ENCODE measurements at places on chromosomes 12 and 14.

DNA sequence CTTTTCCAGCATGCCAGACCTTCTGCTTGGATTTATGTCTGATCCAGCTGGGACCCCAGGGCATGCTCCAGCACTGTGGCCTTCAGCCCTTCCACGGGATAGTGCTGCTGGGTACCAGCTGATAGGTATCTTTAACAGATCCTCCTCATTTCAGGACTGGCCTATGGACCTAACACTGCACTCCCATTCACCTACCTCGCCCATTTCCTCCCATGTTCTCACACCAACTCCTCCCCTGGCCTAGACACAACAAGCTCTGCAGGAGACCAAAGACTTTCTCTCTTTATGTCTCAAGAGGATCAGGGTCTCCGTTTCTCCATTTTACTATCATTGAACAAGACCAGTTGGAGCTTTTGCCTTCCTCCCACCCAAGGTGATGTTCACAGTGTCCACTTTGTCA, 140.0 kb upstream of the TMCC3 start:
- DNase-seq, result no peak

DNA sequence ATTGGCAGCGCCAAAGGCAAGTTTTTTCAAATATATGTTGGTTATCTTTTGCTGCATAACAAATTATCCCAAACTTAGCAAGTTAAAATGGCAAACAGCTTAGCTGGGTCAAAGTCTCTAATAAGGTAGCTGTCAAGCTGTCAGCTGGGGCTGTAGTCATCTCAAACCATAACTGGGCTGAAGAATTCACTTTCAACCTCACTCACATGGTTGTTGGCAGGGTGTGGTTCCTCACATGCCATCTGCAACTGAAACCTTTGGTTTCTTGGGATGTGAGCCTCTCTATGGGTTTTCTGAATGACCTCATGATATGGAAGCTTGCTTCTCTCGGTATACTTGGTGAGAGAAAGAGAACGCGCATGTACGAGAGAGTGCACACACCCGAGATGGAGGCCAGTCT, 125.4 kb downstream of the LRIG3 start:
- DNase-seq, result no peak

- peak; percentile 39 for DNase-seq
These were observed 345.0 kb downstream of the LRIG3 start for GRCh38 chr12:58575256-58575655.

DNA sequence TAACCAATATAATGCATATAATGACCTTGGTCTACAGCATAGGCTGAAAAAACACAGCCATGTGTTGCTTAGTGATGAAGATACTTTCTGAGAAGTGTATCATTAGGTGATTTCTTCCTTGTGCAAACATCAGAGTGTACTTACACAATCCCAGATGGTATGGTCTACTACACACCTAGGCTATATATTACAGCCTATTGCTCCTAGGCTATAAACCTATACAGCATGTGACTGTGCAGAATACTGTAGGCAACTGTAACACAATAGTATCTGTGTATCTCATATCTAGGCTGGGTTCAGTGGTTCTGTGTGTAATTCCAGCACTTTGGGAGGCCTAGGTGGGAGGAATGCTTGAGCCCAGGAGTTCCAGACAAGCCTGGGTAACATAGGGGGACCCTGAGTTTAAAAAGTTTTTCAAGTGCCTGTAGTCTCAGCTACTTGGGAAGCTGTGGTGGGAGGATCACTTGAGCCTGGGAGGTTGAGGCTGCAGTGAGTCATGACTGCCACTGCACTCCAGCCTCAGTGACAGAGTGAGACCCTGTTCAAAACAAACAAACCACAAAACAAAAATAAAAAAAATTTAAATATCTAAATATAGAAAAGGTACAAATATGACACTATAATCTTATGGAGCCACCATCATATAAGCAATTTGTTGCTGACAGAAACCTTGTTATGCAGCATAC, 66.6 kb downstream of the GRIP1 start:
- DNase-seq, result no peak

DNA sequence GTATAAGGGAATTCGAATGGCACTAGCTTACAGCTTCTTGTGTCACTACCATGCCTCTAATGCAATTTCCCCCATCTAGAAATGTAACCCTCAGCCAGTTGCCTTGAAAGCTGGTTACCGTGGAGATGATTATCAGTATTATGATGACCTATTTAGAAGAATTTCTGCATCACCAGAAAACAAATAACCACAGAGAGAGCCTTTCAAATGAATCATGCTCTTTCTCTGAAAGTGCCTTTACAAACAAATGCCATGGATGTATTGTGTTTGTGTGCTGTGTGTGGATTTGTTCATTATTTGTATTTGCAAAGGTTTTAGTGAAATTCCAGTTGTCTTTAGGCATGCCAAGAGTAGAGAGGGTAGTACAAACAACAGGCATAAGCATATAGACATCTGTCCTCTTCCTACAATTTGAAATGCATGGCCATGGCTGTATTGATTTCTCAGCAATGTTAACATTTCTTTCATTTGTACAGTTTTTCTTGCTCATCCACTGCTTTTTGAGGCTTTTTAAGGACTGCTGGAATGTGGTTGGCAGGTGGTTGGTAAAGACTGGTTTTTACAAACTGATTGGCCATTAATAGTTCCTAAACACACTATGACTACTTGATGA, 266.5 kb downstream of the PAWR start:
- no peak for DNase-seq

GRCh38 chr14:100694579-100695422, 31.9 kb upstream of the DLK1 start:
- no peak for DNase-seq

DNA sequence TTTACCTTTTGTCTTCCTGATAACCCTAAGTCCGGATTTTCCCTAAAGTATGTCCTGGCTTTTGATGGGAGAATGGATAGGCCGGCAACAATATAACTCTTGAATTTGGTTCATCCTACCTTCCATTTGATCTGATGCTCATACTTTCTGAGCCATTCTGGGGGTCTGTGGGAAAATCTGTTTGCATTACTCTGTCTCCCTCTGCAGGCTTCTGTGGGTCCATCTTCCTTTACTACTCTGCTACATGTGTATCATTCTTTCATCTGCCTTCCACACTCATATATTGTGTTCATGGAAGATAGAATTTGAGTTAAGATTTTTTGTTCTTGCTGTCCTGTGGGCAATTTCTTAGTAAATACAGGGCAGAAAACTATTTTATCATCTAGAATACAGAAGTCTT, 101.5 kb downstream of the NAV3 start:
- DNase-seq, result no peak

DNA sequence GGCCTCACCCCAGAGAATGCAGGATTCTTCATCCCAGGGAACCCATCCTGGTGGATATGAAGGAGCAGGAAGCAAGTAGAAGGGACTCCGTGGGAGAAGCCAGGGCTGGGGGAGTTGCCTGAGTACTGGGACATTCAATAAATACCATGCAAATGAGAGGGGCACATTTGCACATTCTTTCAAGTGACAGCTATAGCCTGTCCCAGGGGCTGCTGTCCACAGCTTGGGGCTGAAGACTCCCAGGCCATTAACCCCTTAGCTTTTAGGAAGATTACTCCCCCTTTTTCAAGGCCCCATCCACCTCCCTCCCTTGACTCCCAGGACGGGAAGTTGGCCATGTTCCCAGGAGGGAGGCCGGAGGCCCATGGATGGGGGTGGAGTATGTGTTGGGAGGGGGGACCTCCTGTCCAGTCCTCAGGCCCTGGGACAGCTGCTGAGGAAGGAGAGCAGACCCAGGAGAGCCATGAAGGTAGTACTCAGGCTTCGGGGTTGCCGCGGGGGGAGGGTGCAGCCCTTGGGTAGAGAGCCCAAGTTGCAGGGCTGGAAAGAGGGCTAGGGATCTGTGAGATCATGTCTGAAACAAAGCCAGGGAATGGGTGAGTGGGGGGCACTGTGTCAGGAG, 974 bp upstream of the TNS2 start:
- DNase-seq, result no peak

GRCh38 chr12:102314821-102315220, 117.2 kb upstream of the PMCH start:
- no peak for DNase-seq

DNA sequence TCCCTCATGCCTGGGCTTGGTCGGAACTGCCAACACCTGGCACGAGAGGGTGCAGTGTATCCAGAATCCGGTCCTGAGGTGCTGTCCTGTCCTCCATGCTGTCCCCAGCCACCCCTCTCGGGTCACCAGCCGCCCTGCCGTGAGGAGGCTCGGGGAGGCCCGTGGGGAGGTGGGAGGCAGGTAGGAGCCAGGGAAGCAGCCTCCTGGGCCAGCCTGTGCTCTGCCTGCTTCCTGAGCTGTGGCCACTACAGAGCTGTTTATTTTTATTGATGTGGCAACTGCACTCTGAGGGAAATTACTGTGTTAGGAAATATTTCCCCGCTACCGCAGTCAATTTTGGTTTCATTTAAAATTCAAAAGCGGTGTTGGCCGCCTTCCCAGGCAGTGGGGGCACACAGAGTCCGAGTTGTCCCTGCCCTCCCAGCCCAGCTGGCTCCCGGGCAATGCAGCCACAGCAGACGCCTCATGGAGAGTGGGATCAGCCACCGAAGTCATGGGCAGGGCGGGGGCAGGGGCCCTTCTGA, 18.3 kb downstream of the NOC4L start:
- DNase-seq, result peak; percentile 77

DNA sequence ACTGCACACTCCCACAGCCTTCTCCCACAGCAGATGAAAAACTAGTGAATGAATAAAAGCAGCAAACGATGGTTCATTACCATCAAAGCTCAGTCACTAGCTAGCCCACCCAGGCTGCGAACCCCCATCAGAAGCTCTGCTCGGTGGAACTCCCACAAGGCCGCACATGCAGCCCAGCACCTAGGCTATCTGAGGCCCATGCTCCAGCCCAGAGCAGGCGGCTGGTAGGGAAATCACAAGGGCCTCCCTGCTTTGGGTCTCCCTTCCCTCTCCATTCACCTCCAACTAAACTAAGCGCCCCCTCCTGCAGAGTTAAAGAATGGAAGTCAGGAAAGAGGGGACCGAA, 69.0 kb downstream of the ITPK1 start:
- DNase-seq, result no peak

DNA sequence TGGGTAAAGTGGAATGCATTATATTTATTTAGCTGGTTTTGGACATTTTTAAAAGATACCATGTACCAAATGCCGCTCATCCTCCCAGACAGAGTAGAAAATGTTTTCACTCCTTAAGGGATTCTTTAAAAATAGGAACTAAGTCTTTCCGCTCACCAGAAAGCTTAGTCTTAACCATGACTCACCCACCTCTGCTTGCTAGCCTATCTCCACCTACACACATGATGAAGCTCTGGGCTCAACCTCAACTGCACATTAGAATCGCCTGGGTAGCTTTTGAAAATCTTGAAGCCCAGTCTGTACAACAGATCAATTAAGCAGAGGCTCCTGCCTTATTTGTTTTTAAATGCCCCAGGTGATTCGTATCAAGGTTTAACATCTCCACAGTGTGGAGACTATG, 260.5 kb downstream of the NEDD1 start:
- peak; percentile 65 for DNase-seq

DNA sequence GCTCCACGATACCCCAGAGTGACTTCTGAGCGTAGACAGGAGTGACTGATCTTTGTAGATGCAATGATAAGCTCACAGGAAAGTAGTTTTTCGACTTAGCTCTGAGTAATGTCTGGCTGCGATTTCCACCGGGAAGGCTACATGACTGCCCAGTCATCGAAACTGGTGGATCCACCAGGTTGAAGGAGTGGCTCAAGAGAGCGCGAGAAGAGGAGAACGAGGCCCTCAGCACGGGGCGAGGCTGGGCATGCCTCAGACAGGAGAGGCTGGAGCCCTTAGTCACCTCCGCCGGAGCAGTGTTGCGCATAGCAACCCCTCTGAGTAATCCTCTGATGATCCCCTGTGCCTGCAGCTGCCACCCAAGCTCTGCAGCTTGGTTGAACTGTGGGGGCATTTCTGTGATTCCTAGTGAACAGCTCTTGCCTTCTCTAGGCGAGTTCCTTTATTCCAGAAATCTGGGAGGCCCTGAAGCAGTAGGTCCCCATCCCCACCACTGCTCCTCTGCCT, 25.6 kb downstream of the ELK3 start:
- peak; percentile 26 for DNase-seq

GRCh38 chr14:104640681-104641080, 36.1 kb upstream of the TMEM179 start:
- DNase-seq, result no peak

DNA sequence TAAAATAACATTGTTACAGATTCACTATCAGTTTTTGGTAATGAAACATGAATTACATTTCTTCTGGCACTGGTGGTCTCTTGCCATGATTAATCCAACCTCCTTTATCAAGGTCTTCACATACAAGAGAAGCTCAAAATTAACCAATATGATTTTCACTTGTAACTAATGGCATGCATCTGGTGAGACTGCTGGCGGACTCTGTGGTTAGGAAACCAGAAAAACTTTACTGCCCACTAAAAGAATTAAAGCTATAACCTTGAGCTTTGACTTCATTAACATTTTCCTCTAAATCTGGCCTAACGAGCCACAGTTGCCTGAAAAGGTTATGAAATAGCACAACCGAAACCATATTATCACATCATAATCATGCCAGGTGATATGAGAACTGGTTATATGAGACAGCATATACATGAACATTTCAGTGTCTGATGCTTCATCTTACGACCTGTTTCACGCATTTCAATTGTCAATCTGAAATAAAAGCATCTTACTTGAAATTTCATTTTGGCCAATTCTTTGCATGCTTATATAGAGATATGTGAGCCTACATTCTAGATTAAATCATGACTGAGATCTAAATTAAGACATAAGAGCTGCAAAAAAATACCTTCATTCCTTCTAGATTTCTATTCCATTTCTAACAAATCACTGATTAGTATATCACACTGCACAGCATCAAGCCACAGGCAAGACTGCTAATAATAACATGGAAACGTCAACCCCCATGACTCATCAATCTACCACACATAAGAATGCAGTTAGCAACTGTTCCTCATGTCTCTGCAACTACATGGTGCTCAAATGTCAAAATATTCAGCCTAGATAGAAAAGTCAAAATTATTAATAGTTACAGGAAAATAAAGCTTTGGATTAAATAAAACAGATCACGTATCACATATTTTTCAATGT, 89.3 kb downstream of the OSBPL8 start:
- DNase-seq, result peak; percentile 73

DNA sequence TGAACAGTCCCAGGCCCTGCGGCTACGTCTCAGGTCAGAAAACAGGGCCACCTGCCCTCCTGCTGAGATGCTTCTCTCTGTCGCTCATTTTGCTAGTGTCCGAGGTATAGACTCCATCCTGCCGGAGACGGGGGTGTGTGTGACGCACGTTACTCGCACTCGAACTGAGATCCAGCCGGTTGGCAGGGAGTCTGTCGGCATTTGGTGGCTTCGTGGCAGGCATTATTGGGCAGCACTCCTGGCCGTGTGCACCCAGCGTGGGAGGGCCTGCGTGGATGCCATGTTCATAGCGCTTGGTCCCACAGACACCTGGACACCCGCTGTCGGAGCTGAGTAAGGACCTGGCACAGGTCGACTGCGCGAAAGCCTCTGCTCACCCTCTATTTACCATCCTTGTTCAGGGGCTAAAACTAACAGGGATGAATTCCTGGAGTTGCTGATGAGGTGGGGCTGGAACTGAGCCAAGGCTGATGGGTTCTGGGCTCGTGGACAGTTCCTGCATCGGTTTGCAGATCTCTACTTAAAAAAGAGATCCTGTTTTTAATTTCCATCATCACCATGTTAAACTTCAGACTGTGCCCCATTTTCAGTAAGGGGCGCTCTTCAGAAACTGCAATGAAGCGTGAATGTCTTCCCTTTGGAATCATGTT, 28.6 kb downstream of the AACS start:
- no peak for DNase-seq

Data from MV-4-11 (cell line).